ENCODE measurements at places on chromosomes 6 and 20.

GRCh38 chr6:116078522-116078921, 17.8 kb upstream of the FRK start:
- no peak for DNase-seq

DNA sequence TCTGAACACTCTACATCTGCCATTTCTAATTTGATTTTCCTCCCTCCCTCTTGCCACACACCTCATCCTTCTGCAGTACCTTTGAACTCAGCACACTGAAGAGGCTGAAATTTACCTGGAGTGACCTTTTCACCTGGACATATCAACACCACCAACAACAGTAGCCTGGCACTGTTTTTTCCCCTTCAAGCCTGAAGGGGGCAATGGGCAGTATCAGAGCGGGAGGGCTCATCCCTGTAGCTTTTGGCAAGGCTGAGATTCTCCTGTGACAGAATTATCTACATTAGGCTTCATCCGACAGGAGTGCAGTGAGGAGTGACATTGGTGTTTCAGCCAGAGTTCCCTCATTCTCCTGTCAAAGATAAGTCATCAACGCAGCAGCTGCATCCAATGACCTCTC, 312.8 kb upstream of the SPTLC3 start:
- DNase-seq: no peak

- DNase-seq: peak; percentile 31
Observed at GRCh38 chr6:135506270-135506997, 8.9 kb upstream of the AHI1 start.

DNA sequence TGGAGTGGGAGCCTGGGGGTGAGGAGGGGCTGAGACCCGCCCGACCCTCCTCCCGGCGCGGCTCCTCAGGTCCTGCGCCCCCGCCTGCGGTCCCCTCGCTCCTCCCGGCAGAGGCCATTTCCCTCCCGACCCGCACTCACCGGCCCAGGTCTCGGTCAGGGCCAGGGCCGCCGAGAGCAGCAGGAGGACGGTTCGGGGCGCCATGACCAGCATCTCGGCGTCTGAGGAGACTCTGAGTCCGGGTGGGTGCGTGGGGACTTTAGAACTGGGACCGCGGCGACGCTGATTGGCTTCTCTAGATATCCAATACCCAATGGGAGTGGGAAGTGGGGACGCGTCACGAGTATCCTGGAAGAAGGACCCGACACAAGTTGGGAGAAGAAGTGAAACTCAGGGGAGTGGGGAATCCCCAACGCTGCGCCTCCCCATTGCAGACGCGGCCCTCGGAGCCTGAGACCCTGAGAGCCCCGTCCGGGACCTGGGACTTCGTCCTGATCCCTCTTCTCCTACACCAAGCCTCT, at the start of gene HLA-B:
Gene HLA-B (minus strand): TSS at position 234 of the 521 bp plus-strand sequence. CDS start 21 bp downstream, at position 213.
- DNase-seq: peak; percentile 1

DNA sequence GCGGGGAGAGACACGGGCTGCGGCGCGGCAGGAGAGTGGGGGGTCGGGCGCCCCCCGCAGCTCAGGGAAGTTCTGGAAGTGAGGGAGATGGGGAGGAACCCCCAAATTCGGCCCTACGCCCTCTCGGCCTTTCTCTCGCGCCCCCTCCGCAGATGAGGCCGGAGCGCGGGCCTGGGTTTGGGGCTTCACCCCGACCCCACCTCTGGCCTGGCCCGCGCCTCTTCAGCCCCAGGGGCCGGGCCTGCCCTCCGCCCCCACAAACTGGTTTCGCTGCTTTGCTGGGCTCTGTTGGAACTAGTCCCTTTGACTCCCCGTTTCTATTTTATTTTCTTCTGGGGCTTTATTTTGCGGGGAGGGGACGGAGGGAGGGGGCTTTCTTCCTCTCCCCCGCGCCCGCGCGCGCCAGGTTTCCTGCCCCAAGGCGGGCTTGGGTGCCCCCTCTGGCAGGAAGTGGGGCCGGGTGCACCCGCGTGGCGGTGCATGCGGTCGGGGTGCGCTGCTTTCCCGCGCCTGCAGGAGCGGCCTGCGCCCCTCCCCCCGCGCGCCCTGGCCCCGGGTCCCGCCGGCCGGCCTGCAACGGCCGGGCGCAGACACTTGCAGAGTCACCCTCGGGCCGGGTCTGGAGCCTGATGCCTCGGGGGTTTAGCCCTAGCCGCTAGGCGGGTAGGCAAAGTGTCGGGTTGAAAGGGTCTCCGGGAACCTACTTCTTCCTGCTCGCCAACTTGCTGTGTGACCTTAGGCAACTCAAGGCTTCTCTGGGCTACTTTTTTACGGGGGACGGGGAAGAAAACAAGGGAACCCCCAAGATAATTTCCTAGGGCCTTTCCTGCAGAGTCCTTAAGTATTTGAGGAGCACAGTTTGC, 1.3 kb downstream of the HMGA1 start:
- DNase-seq: peak; percentile 35

DNA sequence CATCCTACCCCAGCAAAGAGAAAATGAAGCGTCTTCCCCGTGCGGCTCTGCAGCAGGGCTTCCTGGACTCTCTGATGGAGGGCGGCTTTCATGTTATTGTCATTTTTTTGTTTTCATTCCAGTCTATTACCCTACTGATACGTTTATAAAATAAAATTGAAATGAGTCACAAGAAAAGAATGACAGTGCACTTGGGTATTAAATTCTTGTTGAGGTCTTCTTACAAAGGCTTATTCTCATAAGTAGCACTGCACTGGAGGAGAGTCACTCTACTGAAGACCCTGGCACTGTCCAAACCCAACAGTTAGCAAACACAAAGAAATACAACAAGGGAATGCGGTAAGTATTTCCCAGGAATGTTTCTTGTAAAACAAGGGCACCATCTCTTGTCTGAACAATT, 379.3 kb downstream of the MAFB start:
- DNase-seq: no peak

DNA sequence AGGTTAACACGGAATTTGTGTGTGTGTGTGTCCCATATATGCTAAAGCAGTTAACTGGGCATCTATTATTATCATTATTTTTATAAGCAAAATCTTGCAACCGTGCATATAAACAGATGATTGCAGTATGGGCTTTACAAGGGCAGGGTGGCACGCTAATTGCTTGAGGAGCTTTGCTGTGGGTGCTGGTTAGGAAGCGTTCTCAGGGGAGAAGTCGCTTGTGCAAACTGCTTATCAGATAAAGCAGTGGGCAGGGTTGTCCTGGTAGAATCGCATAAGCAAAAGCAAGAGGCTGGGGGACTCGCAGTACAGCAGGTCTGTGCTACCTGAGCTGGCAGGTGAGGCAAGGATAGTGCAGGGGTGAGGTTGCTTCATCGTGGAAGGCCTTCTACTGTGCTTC, 9.7 kb upstream of the CCN6 start:
- no peak for DNase-seq

DNA sequence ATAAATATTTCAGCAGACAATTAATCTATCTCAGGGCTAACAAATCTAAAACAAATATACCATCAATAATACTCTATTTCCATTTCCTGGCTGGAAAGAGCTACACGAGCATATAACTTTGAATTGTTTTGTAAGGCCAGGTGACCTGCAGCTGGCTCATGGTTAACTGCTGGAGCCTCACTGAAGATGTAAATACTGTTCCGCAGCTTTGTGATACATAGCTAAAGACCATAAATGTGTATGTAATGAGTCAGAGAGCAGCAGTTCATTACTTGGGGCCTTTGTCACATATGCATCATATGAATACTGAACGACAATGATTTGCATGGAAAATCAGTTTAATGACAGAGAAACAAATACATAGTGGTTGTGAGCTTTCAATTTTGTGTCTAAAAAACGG, 109.4 kb upstream of the CCN2 start:
- no peak for DNase-seq

DNA sequence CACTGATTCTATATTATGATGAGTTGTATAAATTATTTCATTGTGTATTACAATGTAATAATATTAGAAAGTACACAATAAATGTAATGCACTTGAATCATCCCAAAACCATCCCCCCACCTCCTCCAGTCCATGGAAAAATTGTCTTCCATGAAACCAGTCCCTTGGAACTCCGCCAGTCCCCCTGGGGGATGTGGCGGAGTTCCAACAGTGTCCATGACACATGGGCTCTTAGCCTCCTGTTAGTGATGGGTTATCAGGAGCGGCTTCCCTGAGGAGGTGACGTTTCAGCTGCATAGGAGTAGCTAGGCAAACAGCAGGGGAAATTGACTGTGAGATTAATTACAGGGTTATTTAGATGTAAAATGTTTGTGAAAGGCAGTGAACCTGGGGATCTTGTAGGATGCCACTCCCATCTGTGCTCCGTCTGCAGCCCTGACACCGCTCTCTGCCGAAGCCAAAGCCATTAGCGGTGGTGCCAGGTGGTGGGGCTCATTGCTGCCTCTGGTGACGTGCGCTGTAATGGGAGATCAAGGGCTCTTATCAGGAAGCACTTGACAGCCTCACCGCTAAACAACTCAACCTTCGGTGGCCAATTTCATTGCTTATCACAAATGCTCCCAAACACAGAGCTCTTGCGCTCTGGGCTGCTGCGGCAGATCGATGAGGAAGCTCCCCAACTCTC, 81.6 kb upstream of the MC3R start:
- peak; percentile 51 for DNase-seq

- DNase-seq: no peak
Observed at GRCh38 chr6:141790921-141791320, 341.8 kb upstream of the GJE1 start.

DNA sequence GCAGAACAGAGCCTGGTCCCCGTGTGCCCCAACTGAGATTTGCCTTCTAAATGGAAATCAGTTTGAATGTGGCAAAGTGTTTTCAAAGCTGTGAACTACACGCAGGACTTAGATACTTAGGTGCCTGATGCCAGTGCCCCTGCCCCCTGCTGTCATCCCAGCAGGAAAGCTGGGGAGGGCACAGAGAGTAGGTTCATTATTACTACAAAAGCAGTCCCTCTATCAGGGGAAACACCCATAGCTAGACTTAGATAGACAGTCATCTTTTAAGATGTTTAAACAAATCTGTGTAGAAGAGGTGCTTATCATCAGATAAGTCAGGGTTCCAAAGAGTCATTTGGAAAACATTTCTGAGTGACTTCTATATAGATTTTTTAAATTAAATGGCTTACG, 155.0 kb upstream of the SNX9 start:
- DNase-seq: no peak

DNA sequence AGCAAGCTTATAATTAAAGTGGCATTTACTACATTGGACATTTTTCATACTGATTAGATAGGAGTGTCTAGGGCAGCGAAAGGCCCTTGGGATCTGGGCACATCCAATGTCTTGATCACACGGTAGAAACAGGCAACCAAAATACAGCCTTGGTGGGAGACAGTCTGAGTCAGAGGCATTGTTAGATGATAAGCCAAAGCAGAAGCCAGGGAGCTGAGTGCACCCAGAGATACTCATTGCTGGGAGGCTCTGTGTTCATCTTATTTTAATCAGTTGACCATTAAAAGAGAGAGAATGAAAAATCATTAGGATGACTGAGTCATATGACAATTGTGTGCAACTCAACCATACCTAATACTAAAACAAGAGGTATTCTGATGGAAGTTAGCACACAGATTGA, 109.5 kb downstream of the LCA5 start:
- no peak for DNase-seq

DNA sequence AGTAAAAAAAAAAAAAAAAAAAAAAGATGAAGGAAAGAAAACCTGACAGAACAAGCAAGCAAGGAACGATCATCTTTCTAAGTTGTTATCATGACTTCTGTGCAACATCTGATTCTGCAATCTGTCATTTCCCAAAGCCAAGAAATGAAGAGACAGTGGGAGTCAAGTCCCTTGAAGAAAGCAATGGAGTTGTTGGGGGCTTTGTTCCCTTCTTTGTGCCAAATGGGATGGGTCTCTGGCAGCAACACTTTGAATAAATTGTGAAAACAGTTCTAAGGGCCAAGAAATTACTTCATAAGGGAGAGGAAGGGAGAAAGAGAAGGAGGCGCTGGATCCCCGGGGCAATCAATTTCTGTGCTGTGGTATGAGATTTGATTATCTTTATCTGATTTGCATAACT, 33.3 kb upstream of the RSPO3 start:
- DNase-seq: no peak

Measured in NCI-H1092 treated with DMSO at 0.1 percent for 48 hours (cell line).